ENCODE measurements at places on chromosomes 3 and 15. TPM values are rescaled to one million over a fixed set of nuclear protein-coding genes. Genes with fewer than 3 reads are reported as not detected.

Gene ABHD6
- 6.1 TPM for total RNA-seq

Gene SUCNR1
- 3.2 TPM for total RNA-seq

Gene TMEM212
- total RNA-seq: not detected

Gene RBPMS2
- total RNA-seq: 4.4 TPM

Gene GHRL
- 3.0 TPM for total RNA-seq

Gene AMT
- total RNA-seq: 7.2 TPM

Gene LEKR1
- total RNA-seq: 4.2 TPM

Gene DPH3
- total RNA-seq: 14.4 TPM

Gene GAP43
- total RNA-seq: 2.8 TPM

Gene MINAR1
- total RNA-seq: 1.3 TPM

All from thoracic aorta (tissue), 2 donors.